Stimulated activated CD8-positive, alpha-beta memory T cell treated with anti-CD3 and anti-CD28 coated beads, Interleukin-15, amount 100 ng/mL, for 4 hours (primary cell): ENCODE measurements at places on chromosomes 2 and 18.

DNA sequence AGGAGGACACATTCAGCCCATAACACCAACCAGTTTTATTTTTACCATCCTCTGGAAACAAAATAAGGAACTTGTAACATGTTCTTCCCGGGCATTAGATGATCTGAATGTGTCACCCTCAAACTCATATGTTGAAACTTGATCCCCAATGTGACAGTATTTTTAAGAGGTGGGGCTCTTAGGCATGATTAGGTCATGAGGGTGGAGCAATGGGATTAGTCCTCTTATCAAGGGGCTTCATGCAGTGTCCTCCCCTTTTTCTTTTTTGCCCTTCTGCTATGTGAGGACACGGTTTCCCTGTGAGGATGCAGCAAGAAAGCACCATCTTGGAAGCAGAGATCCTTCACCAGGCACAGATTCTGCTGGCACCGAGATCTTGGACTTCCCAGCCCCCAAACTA, 401.5 kb upstream of the TRIB2 start:
- no peak for DNase-seq

DNA sequence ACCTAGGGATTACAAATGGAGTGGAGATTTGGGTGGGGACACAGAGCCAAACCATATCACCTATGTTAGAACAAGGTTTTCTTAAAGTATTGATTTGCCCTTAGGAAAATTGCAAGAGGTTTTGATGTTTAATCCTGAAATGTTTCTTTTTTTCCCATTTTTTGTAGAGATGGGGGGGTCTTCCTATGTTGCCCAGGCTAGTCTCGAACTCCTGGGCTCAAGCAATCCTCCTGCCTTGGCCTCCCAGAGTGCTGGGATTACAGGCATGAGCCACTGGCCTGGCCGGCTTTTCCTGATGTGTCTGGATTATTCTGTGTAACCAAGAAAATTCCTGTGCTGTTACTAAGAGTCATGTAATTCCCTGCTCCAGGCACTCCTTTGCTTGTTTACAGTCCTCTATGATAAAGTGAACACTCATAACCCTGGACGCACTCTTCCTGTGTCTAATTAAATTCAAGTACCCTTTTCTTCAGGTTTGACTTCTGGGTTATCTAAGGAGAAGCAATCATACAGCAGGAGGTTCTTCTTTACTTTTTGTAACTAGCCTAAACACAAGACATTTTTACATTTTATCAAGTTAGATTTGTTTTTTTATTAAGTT, 15.0 kb upstream of the CTDP1 start:
- DNase-seq = no peak

- DNase-seq = no peak
These were observed 13.2 kb downstream of the MAP4K4 start for GRCh38 chr2:101710471-101711318.

- no peak for DNase-seq
These were observed 391.9 kb upstream of the RAB6C start for GRCh38 chr2:129587426-129588064.

DNA sequence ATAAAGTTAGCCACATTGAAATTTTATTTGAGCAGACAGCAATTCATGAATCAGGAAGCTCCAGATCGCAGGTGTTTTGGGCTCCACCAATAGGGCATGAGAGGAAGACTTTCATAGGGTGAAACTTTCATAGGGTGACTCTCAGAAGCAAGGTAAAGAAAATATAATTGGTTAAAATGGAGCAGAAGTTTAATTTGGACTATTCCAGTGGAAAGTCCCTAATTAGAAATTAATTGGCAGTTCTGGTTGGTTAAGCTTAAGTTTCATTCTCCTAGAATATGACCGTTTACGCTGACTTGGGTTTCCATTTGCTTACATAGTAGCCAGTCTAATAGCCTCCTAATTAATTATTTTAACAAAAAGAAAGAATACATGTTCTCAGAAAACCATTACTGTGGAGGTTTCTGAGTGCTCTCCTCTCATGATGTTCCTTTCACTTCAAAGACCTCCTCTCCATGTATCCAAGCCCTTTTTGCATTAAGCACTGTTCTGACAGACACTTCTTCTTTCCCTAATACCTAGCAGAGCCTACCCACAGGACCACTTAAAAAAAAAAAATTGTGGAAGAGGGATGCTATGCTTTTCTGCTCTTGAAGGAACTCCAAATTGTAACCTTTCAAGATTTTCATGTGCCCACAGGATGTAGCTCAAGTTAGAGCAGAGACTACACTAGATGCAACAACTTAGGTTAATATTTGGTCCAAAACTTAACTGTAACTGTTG, 99.1 kb downstream of the MREG start:
- no peak for DNase-seq

DNA sequence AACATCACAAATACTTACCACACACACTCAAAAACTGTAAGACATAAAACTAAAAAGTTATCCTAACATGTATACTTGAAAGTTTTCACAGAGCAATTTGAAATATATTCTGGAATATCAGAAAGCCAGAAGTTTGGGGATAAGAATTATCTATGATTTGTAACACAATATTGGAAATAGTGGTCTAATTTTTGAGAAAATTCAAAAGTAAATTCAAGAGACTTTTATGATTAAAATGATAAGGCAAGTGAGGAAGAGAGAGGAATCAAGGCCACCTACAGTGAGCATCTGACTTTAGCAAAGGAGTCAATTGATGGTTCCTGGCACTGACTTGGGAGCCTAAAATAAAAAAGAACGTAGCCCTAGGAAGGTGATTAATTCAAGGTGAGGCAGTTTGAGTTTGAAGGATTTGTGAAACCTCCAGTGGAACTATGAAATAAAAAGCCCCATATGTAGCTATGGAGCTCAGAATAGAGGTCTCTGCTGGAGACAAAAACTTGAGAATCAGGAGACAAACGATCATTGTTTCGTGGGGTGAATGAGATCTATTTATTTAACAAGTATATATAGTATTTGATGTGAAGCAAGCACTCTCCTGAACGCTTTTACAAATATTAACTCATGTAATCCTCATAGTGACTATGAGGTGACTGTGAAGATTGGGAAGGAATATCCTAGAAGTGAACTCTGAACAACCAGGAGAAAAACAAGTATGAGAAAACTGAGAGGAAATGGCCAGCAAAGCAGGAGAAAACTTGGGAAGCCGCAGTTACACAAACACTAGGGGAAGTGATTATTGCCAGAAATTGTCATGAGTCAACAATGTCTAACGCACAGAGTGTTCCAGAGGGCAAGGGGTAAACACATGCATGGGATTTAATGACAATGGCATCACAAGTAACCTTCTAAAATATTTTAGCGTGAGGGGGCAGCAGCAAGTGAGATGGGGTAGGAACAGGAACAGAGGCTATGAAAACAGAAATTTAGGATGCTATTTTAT, 12.8 kb downstream of the TFPI start:
- no peak for DNase-seq

DNA sequence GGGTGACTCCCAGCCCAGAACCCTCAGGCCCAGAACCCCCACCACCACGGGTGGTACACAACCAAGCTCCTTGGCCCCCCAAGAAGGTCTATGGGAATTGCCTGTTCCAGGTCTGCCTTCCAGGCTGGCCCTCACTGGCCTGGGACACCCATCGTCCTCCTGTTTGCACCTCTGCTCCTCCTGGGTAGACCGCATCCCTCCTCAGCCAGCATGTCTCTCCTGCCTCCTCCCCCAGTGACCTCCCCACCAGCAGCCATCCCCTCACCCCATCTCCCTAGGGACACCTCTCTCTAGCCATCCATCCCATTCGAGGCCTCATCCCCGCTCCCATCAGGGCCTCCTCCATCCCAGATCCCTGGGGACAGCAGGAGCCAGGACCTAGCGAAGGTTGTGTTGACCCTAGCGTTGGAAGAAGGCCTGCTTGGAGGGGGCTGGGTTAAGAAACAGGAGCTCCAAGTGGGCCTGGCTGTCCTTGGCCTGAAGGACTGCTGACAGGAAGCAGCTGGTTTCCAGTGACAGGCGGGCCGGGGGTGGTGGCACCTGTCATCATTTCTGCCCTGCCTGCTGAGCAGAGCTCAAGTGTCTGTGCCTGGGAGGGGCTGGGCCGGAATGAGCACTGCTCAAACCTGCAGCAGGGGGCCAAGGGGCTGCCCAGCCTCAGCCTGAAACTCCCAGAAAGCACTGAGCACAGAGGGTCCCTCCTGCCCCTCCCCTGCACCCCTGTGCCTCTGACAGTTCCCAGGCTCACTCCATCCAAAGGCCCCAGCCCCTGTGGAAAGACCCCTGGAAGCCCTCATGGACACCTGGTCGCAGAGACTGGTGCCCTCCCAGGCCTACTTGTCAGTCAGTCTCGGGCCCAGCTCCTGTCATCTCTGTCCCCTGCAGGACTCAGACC, 96.0 kb upstream of the OTOS start:
- no peak for DNase-seq
